ENCODE measurements at places on chromosomes 3 and 15.

DNA sequence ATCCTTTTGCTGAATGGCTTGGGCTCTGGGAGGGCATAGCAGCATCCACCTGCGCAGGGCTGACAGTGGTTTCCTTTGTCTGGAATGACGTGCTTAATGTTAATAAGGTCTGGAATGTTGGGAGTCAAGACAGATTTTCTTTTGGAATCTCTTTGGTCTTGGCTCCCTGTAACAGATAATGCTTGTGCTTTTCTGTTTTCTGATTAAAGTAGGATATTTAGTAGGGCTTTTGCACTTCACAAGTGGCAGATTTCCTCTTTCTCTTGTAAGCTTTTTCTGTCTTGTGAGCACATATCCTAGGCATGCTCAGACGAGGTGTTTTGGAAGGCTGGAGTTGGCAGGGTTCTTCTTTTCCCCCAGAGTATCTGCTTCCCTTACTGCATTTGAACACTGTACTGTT, 189.6 kb downstream of the GHSR start:
- no peak for DNase-seq

GRCh38 chr15:92812271-92812670, 87.9 kb upstream of the CHD2 start:
- no peak for DNase-seq

GRCh38 chr15:64249883-64250575, 87.2 kb upstream of the PPIB start:
- no peak for DNase-seq

DNA sequence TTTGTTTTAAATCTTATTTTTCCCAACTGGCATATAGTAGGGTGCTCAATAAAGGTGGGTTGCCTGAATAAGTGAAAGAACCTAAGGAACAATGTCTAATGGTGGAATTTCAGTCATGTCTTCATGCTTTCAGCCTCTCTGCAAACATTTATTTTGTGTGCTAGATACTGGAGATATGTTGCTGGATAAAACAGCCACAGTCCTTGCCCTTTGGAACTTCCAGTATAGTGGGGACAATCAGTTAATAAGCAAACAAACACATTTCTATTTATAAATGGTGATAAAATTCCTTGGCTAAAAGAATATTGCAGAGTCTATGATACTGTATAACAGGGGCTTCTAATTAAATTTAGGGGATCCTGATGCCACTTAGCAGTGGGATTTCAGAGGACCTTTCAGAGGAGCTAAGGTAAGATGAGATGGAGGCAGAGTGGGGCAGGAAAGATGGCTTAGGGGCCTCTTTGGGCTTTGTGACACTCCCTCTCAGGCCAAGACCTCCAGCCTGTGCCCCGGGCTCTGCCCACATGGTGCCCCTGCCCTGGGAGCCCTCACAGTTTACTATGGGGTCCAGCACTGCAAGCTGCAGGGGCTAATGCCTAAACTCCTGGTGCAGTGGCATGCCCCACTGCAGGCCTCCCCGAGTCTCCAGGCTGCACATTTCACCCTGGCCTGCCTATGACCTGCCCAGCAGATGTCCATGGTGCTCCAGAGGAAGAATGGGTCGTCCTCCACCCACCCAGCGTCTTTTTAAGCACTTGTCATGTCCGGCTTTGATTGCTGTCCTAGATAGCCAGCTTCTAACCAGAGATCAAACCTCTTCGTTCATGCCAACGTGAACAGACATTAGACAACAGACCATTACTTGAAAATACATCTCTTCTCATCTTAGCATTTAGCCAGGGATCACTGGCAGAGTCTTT, 61.6 kb upstream of the PRR23C start:
- DNase-seq, result no peak

DNA sequence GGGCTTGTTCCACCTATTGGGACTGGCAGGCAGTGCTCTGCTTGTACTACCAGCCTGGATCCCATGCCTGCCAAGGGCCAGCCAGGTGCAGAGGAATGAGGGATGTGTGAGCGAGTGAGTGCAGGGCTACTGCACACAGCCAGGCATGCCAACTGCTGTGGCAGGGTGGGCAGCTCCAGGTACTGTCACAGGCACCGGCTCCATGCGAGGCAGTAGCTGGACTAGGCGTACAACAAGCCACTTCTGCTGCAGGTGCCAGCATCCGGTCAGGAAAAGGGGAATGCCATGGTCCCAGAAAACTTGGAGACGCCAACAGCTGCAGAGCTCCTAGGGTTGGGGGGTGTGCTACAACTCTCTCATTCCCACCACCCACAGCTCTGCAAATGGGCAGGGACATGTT, 1356.7 kb downstream of the SI start:
- DNase-seq, result no peak

Measured in Kasumi-1 (cell line).